Activated CD8-positive, alpha-beta memory T cell treated with anti-CD3 and anti-CD28 coated beads for 1 hour (primary cell): ENCODE measurements at places on chromosomes 1 and 21.

DNA sequence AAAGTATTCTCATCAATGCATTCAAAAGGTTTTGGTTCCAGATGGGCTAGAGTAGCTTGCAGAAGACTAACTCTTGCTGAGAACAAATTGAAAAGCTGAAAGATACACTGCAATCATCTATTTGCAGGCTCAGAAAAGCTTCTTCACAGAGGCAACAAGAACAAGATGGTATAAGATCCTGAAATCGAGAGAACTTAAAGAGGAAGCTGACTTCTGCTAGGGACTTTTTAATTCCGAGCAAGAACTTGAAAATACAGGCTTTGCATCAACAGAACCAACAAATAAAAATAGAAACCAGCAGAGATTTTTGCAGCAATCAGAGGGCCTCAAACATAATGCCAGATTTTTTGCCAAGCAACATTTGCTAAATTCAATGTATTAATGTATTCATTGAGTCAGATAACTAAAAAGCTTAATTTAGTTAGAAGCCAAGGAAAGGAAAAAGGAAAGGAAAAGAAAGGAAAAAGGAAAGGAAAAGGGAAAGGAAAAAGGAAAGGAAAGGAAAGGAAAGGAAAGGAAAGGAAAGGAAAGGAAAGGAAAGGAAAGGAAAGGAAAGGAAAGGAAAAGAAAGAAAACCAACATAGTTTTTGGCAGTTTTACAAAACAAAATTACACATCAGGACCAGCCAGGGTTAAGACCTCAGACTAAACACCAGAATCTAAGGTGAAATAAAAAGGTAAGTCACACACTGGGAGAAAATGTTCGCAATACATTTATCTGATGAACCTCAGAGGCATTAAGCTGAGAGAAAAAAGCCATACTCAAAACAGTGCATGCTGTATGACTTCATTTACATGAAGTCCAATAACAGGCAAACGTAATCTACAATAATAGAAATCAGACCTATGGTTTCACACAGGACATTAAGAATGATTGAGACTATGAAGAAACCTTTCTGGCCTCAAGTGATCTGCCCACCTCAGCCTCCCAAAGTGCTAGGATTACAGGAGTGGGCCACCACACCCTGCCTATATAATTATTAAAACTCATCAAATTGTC is 42.6 kb downstream of the FAF1 start:
- no peak for DNase-seq

DNA sequence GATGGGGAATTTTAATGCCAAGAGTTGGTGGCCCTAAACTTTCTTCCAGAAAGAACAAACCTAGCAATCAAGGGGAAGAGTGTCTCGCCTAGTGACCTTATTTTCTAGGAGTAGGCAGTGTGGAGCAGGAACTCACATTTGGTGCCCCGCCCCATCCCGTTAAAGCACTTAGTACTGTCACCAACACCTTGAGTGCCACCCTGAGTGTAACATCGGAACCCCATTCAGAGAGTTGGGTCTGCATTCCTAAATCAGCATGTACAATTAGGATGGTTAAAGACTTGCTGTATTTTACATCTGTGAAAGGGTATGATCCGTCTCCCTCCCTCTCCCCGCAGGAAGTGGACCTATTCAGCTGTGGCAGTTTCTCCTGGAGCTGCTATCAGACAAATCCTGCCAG is 15.5 kb downstream of the ETS2 start:
- no peak for DNase-seq

GRCh38 chr1:224744521-224744920 is 128.4 kb downstream of the CNIH3 start:
- DNase-seq: no peak

DNA sequence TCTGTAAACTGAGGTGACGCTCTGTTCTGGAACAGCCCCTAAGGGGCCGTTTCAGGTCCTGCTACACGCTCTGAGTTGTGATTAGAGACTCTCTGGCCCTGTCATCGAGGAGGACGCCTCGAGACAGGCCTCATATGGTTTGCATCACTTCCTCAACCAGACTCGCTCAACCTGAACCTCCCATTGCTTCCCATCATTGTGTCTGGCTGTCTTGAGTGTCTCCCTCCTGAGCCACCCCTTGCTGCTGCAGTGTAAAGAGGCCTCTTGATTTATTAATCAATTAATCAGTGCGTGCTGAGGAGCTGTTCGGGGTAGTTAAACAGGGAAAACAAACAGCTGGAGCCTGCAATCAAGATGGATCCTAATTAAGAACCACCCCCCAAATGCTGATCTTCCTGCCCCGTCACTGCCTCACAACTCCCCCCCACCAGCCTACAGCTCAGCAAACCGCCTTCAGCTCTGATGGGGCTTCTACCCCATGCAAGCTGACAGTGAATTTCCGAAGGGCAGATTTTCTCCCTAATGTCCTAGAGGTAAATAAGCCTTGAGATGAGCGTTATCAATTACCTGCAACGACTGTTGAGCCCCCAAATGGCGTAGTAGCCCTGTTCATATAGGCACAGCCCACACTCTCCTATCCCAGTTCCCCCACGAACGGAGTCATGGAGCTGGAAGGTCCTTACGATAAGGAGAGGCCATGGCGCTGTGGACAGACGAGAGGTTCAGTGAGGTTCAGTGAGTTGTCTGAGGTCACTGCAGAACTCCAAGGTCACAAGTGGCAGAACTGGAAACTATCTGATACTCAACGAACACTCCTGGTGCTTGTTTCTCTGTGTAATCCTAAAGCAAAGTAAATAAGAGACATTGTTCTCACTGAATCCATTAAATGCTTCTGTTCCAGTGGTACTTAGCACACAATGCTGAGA is 210.6 kb downstream of the KIF26B start:
- DNase-seq: no peak

DNA sequence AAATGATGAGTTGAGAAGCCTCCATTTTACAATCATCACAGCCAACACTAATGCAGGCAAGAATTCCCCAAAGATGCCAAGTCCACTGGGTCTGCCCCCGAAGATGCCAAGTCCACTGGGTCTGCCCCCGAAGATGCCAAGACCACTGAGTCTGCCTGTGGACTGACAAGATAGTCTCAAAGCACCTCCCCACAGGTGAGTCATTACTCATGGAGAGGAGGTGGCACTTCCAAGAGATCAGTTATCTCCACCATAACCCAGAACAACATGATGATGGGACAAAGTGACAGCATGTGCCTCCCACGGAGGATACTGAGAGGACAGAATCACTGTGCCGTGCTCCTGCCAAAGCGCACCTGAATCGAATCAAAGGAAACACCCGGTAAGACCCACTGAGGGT is 4.8 kb downstream of the PTTG1IP start:
- DNase-seq: no peak

- DNase-seq: no peak
Measured at GRCh38 chr21:30996728-30997127, 41.5 kb downstream of the KRTAP19-8 start.

DNA sequence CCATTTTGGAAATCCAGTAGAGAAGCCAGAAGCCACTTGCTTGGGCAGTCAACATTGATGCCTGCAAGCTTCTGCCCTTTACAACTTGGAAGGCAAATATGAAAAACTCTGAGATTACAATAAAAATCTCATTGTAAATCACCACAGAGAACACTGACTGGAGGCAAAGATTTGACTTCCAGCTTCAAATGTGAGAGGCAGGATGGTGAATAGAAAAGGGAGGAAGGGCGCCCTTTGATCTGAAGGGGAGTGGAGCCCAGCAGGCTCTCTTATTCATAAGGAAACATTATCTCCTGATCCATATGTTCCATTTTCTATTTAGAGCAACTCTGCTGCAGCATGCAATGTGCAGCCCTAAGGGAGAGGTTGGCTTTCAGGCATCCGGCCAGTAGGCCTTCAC is 348.3 kb downstream of the AJAP1 start:
- DNase-seq: no peak

DNA sequence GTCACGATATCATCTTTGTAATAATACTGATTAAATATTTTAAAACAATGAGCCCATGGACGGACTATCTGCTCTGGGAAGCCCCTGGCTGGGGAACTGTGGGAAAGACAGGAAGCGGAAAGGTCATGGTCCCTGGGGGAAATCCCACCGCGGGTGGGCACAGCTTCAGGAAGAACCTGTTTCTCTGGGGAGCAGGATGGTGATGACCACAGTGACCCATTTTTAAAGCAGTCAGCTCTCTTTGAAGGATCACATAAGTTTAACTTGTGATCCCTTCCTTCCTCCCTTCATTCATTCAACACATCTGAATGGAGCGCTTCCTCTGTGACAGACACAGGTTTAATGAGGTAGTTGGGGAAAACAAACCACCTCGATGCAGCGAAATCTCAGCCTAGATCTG is 73.0 kb downstream of the DHRS3 start:
- no peak for DNase-seq

DNA sequence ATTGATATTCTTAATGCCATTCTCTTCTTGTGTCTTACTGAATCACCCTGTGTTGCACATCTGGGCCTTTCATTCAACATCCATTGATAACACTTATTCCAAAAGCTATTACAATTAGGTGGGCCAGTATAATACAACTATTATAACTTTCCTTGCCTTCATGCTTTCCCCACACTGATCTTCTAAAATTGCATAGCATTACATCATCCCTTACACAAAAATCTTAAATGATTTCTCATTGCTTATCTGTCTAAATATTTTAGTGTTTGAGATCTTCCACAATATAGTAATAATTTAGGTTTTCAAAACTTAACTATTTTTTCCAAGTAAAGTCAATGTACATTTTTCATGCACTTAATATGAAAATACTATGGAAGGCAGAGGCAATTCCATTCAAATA is 1634.1 kb downstream of the PLA2G4A start:
- DNase-seq: no peak

GRCh38 chr1:203638950-203639349 is 12.3 kb downstream of the ATP2B4 start:
- DNase-seq: no peak

DNA sequence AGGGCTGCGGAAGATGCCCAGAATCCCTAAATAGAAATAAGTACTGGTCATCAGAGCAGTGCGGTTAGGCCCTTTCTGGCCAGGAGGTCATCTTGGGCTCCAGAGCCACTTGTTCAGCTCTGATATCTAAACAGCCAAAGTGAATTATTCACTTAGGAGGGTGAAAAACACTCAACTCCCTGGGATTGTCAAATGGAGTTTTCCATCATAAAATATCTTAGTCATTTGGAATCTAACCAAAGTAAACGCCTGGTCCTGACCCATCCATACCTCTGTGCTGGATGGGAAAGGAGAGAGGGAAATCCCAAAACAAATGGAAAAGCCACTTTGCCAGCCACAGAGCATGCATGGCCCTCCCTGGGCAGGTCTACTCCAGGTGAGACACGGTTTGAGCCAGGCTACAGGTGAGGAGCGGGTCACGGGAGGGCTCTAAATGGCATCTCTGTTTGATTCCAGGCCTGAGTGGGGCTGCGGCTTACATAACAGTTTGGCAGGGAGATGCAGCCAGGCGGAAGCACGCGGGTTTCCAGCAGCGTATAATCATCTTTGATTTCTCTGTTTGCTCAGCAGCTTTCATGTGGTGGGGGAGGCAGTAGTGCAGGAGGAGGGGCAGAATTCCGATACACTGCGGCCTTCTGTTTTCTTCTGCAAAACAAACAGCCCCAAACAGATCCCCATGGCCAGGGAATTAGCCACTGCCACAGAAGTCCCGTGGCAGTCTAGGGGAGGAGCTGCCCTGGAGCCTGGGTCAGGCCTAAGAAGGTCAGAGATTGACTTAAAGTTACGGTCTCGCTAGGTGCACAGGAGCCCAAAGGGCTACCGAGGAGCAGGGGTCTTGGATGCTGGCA is 59.1 kb upstream of the ZNF648 start:
- no peak for DNase-seq
